Stimulated activated naive CD4-positive, alpha-beta T cell (primary cell): ENCODE measurements at places on chromosomes 1 and 21.

GRCh38 chr1:51044199-51044598 lies 57.8 kb upstream of the C1orf185 start:
- DNase-seq: no peak

GRCh38 chr1:182649041-182649440 lies 35.3 kb downstream of the RGS8 start:
- no peak for DNase-seq

- DNase-seq: peak; percentile 27
Measured at GRCh38 chr21:42653231-42654061, at the start of gene PDE9A. TSS of gene PDE9A (plus strand) at chr21:42653621. CDS start at chr21:42653815, 194 bp downstream.

- DNase-seq: no peak
Measured at GRCh38 chr1:172845371-172845770, 186.5 kb downstream of the FASLG start.

GRCh38 chr21:31531967-31532366 lies 127.5 kb upstream of the SOD1 start:
- no peak for DNase-seq

- DNase-seq: no peak
Measured at GRCh38 chr1:58932859-58933598, 149.2 kb upstream of the JUN start.

- DNase-seq: no peak
Measured at GRCh38 chr1:163914785-163915413, 593.1 kb downstream of the NUF2 start.

DNA sequence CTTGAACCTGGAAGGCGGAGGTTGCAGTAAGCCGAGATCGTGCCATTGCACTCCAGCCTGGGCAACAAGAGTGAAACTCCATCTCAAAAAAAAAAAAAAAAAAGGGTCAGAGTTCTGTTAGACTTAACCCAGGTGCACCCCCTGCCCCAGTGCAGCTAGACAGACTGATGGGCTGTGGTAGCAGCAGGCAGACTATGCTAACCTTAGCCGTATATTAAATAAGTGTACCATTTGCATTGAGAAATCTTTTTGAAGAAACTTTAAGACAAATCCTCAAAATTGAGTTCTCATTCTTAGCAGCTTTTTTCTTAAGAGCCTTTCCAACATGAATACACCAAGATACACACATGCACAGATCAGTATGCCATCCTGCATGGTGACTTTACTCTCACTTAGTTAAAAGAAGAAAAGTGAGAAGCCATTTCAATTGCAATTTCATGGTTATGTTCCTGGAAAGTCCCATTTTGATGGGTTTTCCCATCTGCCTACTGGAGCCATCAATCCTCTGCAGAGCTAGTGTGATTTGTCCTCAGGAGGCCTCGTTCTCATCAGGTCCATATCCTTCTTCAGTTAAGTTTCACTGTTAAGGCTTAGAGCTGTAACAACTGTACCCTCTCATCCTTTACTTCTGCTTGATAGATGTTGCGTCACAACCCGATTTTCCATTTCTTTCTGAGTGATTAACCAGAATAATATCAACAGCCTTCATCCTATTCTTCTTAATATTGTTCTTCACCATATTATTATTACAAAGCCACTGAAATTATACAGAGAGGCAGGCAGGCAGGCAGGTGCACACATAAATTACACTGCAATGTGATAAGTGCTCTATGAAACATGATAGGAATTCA lies 7.3 kb downstream of the FCRLB start:
- DNase-seq: peak; percentile 5

DNA sequence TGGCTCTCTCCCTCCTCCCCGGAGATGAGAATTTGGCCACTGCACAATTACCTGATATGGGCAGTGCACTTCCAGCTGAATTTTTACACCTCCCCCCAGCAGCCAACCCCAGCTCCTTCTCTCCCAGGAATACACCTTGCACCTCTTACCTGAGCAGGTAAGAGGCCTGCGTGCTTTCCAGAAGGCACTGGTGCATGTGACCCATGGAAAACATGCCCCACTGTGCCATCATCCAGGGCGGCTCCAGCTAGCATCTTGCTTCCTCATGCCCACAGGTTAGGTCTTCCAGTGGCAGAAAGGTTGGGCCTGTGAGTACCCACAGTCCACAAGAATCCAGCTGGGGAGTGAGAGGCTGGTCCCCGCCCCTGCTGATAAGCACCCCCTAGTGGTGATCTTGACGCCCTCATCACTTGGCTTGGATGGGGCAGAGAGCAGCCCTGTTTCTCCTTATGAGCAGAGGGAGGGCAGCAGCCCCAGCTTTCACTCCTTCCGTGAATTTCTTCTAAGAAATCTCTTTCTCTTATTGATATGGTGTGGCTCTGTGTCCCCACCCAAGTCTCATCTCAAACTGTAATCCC lies 57.8 kb downstream of the EDARADD start:
- no peak for DNase-seq

DNA sequence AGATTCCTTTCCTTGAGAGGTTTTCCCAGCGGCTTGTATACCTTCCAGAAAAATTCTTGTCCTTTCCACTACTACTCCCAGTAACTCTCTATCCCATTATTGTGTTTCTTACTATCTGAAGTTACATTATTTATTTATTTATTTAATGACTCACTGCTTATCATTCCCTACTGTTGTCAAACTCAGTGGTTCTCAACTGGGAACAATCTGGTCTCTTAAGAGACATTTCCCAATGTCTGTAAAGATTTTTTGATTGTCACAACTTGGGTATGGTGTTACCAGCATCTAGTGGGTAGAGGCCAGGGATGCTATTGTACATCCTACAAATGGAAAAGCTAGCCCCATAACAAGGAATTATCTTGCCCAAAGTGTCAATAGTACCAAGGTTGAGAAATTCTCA lies 771.5 kb upstream of the ADGRL2 start:
- DNase-seq: no peak

GRCh38 chr1:192038567-192038966 lies 119.7 kb upstream of the RGS18 start:
- DNase-seq: no peak

- DNase-seq: no peak
Measured at GRCh38 chr1:216902669-216903381, 179.6 kb upstream of the ESRRG start.

DNA sequence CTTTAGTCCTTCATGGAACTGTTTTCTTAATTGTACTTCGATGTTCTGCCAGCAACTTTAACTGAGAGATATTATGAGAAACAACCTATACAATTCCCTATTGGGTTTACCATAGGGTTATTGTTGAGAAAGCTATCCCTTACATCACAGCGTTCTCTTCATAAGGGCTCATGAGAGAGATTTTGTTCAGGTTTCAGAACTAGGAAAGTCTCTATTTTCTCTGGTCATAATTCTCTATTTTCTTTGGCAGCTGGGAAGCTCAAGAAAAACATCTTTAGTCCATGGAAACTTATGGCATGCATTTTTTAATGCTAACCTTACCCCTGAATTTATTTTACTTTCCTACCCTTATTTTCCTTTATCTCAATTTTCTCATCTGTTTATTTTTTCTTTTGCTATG lies 38.2 kb downstream of the NMNAT2 start:
- DNase-seq: no peak

DNA sequence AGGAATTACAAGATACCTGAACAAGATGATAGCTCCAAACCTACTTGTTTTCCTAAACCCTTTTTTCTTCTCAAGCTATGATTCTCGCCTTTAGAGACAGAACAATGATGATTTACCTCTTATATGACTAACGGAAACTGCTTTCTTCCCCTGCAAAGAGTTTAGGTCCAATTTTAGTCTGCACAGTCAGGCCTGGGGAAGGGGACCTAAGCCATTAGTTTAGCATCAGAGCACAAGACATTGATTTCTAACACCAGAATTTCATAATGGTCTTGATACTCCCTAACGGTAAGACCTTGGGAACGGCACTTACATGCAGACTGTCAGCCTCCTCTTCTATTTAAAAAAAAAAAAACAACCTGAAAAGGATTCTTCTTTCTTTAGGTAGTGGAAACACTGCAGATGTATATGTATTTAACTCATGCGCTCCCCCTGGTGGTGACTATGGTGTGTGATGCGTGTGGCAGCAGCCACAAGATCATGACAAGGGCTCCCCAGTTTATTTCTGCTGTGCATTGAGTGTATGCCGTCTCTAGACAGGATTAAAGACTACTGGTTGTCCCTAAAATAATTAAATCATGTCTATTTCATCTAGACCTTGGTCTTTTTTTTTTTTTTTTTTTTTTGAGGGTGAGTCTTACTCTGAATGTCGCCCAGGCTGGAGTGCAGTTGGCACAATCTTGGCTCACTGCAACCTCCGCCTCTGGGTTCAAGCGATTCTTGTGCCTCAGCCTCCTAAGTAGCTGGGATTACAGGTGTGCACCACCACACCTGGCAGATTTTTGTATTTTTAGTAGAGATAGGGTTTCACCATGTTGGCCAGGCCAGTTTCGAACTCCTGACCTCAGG lies 37.3 kb upstream of the TMEM222 start:
- DNase-seq: peak; percentile 87

- DNase-seq: peak; percentile 15
Measured at GRCh38 chr1:244100704-244101453, 49.8 kb downstream of the ZBTB18 start.

- no peak for DNase-seq
Measured at GRCh38 chr1:161242313-161242712, 4.3 kb upstream of the NR1I3 start.

DNA sequence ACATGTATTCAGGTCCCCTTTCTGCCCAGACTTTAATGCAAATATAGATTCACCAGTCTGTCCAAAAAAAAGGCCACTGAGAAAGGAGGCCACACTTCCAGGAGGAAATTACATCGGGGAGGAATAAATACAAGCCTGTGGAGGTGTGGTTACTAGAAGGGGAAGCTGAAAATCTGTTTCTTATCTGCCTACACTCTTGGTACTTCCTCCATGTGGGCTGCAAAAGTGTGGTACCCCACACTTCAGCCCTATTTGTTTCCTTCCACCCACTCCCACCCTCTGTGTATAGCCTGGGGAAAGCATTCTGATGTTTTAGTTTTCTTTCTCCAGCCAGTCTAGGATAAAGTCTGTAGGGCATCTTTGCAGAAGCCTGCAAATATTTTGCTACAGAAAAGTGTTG lies 38.4 kb downstream of the UTP25 start:
- DNase-seq: no peak

DNA sequence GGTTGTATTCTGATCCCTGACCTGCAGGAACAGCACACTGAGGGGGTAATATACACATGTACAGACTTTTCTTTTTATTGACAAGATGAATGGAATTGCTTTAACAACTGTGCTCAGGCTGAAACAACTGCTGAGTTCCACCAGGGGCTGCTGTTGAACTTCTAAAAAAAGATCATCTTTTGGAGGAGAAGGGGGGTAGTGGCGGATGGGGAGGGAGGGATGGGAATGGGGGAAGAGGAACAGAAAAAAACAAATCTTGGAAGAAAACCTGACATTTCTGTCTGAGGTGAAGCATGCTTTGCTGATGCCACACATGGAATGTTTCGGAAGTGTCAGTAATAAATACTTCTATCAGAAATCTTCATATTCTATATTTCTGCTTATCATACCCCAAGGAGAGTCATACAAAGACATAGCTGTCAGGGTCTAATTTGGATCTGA lies 75.0 kb downstream of the RWDD3 start:
- no peak for DNase-seq

GRCh38 chr1:25522031-25522655 lies 21.3 kb upstream of the LDLRAP1 start:
- no peak for DNase-seq

DNA sequence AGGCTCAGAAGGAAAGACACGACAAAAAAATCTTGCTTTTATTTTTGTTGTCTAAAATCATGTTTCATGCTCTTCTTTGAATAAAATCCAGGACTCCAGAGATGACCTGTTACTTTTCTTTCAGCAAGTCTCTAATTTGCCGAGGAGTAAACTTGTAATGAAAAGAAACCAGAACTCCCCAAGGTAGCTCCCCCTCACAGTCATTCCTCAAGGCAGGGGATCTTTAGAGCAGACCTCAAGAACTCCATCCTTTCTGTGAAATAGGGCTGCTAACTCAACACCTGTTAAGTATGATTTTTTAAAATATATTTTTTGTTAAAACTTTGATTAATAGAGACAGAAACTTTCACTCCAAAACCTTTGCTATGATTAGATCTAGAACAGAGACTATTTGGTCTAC lies 82.7 kb upstream of the ABCD3 start:
- no peak for DNase-seq

DNA sequence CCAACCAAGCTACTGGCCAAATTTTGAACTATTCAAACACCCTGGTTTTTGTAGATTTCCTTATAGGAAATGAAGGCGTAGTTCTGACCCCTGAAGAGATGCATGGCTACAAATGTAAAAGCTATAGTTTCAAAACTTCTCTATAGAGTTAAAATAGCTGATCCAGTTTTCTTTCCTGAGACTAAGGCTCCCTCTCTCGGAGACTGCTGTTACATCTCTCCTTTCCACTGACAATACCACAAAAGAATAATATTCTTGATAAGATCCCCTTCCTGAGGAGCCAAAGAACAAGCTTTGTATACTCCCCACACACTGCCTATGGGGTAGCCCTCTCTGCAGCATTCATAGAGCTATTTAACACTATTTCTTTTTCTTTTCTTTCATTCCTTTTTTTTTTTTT lies 6.7 kb upstream of the CFAP126 start:
- DNase-seq: no peak

- no peak for DNase-seq
Measured at GRCh38 chr1:3577711-3578432, 33.4 kb downstream of the MEGF6 start.

GRCh38 chr1:57881639-57882038 lies 457.8 kb upstream of the DAB1 start:
- DNase-seq: no peak

DNA sequence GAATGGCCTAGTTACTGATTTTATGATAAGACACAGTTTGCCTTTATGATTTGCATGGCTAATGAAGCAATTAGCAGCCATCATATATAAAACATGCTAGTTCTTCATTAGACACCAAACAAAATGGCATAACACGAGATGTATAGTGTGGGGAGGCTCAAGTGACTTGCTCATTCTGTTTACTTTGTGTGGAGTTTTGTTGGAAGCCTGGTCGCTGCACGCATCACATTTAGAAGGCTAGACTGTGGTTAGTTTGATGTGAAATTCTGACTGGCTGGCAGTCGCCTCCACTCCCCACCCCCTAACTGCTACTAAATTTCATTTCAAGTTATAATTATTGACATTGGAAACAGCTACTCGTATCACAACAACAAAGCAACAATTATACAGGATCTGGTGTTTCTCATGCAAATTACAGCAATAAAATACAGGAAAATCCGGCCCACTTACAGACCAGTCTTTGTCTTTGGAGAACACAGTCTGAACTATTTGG lies 356.1 kb downstream of the LMO4 start:
- no peak for DNase-seq

- no peak for DNase-seq
Measured at GRCh38 chr1:113812661-113813135, 422 bp upstream of the RSBN1 start.
